ENCODE measurements at places on chromosomes 4 and X.

DNA sequence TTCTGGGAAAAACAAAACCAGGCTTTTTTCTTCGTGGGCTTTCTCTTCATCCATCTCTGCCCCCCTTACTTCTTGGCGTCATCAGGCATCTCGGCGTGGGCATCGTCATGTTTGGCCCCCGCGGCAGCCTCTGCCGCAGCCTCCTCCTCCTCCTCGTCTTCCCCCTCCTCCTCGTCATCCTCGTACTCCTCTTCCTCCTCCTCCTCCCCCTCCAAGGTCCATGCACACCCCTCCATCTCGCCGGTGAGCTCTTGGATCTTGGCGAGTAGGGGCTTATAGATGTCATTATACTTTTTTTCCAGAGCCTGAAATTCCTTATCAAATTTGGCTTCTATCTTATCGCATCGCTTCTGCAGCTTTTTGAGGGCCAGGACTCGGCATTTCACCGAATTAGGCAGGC is 488 bp downstream of the NAP1L5 start:
- peak; percentile 33 for DNase-seq

DNA sequence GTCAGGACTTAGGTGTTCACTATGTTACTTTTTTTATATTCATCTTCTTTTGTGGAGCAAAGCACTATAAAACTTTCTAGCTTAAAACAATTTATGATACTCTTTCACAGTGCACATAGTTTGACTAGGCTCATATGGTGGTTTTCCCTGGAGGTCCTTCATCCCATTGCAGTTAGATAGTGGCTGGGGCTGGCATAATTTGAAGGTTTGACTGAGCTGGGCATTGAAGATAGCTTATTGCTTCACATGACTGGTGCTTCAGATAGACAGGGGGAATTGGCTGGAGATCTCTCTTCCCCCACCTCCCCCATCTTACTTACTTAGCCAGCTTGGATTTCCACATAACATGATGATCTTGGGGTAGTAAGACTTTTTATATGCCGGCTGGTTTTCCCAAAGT is 7.0 kb upstream of the GABRA4 start:
- DNase-seq: no peak

DNA sequence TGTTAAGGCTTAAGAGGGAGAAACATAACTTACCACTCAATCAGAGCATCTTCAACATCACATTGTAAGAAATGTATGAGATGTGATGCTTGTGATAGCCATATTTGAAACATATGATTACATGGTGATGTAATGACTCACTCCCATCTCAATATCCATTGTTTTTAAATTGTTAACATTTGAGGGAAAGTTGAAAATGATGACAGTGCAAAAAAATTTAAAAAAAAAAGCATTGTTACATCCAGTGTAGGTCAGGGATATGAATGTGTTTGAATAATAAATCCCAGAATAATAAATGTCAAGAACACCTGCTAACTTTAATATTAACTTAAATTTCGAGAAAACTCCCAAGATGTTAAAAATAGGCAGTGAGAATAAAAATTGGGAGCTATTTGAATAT is 6.4 kb upstream of the CCSER1 start:
- DNase-seq: no peak

- no peak for DNase-seq
These were observed 12.1 kb downstream of the FGFBP1 start for GRCh38 chr4:15926486-15926885.

DNA sequence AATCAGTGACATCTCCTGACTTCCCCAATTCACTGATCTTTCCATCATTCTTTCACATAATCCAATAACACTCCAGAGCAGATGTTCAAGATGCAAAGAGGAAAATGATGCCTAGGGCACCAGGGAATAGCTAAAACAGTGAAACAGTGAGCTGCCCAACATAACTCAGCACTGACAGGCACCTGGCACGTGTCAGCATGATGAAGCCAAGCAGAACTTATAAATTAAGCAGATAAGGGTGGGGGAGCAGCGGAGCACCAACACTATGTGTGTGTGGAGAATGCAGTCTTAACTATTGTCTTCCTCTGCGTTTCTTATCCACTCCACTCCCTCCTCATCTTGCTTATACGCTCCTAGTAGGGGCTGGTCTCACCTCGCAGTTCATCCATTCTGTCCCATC is 89.4 kb downstream of the AMMECR1 start:
- no peak for DNase-seq

Data from B cell (primary cell).